ENCODE measurements at places on chromosomes 3 and 15.

DNA sequence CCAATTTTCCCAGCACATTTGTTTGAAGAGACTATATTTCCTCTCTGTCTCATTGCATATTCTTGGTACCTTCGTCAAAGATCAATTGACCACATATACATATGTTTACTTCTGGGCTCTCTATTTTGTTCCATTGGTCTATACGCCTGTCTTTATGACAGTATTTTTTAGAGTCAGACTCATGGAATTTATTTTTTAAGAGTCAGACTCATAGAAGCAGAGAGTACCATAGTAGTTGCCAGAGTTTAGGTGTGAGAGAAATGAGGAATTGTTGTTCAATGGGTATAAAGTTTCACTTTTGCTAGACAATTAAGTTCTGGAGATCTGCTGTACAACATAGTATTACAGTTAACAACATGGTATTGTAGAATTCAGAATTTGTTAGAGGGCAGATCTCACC lies 27.1 kb downstream of the PLA2G4F start:
- DNase-seq: no peak

DNA sequence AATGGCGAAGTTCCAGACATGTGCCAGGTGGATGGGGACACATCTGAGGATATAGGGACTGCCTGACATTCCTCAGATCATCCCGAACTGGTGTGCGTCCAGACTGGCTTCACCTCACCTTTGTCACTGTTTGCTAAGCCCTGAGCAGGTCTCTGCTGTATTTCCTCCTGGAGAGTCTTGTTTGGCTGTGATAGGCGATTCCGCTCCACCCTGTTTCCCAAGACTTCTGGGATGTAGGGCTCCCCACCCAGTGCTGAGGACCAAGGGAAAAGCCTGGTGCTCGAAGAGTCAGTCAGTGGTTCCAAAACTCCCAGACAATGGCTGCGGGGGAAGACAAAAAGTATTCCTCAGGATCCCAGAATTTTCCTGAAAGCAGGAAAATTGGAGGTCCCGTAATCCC lies 11.1 kb upstream of the FURIN start:
- DNase-seq: no peak

GRCh38 chr15:29613951-29614382 lies 208.3 kb downstream of the TJP1 start:
- no peak for DNase-seq

DNA sequence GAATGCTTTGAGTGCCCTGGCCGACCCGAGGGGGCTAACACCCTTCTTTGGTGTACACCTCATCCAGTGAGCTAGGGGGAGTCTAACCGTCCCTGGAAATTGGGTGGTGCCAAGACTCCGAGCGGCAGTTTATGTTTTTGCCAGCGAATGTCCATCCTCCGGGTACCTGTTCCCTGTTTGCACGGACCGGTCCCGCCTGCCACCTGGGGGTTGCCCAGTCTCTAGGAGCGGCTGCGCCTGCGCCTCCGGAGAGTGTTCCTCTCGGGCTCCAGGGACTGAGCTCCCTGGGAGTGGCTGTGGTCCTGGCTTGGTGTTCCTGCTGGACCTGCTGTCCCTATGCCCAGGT lies 913 bp upstream of the WNT7A start:
- DNase-seq: no peak

GRCh38 chr3:46695177-46695961 lies 1.9 kb upstream of the ALS2CL start:
- no peak for DNase-seq

DNA sequence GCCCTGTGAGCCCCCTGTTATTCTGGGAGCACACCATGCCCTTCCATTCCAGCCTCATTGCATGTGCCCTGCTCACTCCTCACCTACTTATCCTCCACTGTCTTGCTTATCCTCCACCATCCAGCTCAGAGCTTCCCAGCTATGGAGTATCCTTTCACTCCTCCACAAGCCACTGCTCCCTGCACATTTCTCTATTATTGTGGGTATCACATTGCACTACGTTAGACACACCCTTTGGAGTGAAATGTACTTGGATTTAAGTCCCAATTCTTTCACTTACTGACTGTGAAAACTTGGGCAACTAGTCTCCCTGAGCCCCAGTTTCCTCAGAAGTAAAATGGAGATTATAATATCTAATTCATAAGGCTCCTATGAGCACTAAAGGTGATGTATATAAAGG lies 4.3 kb downstream of the MASP1 start:
- DNase-seq: no peak

DNA sequence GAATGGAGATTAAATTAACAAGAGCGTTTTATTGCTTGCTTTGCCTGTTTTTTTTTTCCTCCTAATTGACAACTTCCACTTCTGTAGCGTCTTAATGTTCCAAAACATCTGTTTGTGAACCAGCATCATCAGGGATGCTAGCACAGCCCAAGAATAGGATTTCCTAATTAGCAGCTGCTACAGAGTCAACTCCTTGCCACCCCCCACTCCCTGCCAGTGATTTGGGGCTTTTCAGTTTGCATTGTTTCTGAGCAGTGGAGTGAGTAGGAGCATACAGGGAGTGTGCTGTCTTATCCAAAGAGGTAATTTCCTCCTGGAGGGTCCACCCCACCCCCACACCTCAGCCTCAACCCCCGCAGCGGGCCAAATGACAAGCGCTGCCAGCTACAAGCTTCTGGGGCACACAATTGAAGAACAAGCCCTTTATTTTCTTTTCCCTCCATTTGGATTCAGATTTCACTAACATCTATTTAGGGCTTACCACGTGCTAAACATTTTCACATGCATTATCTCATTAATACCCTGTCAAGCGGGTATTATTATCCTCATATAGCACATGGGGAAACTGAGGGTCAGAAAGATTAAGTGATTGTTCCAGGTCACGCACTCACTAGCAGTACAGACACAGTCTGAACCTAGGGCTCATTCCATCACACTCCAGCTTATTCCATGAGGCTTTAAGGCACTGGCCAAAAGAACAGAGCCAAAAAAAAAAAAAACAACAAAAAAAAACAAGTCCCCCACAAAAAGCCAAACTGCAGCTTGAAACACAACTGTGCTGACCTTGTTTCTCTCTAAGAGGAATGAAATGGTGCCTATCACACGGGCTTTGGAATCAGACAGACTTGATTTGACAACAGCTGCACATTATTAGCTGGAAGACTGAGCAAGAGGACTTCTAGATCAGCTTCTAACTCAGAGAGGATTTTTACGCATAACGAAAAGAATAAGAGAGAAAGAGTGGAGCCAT lies 16.4 kb downstream of the HEG1 start:
- DNase-seq: no peak

GRCh38 chr15:38227941-38228340 lies 24.7 kb upstream of the SPRED1 start:
- no peak for DNase-seq

DNA sequence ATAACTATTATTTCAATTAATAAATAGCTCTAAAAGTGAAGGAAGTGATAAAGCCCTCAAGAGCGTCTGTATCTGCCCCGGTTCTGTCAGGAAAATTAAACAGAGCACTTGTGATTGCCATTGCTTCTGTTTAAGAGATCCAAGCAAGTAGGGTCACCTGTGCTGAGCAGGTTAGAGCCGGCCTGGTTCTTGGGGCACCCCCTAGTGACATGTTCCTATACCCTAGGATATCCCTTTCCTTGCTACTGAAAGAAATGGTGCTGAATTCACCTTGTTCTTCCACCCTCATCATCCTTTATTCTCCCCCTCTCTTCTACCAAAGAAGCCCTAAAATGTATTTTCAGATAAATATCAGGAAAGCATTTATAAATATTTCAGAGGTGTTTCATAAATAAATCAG lies 323.5 kb downstream of the RORA start:
- DNase-seq: no peak

- DNase-seq: no peak
These were observed 44.0 kb downstream of the ADAMTS17 start for GRCh38 chr15:100297812-100298211.

- DNase-seq: no peak
These were observed 286.0 kb upstream of the SUCLG2 start for GRCh38 chr3:67940210-67940952.

DNA sequence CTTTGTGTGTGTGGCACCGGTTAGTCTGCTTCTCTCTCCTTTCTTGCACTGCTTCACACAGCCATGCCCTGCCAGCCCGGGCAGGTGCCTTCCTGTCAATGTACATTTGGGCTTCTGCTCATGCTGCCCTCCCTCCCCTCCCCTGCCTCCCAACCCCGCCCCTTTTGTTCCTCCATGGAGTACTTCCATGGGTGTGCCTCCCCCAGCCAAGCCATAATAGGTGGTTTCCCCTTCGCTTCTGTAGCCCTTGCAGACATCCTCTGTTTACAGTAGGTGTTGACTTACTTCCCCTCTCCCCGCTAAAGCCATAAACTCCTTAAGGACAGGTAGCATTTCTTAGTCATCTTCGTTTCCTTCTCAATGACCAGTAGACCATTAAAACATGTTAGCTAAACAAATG lies 31.8 kb upstream of the CRTC3 start:
- DNase-seq: no peak

DNA sequence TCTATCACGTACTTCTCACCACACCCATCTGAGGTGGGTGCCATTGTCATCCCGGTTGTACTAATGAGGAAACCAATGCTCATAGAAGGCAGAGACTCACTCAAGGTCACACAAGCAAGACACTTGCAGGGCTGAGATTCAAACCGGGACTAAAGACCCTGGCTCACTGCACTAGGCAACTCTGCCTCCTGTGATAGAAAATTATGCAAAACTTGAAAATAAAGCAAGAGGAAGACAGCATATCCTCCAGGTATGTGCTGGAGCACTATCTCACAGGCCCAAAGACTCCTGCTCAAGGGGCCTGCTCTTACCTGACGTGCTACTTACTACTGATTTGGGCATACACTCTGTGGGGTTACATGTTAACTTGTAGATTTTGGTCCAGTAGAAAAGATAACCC lies 25.6 kb downstream of the ANXA2 start:
- no peak for DNase-seq

DNA sequence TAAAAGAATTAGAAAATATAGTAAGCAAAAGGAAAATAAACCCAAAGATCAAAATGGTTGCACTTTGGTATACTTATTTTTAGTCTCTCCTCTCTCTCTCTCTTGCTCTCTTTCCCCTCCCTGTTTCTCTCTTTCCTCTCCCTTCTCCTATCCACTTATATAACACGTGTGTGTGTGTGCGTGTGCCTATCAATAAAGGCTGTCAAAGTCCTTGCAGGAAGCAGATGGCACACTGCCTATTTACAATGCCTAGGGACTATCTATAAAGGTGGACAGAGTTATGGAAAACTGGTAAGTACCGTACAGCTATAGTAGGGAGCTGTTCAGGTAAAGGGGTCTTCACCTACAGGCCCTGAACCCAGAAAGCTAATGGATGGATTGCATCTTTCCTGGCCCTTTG lies 161.6 kb downstream of the SQOR start:
- no peak for DNase-seq

- DNase-seq: no peak
These were observed 97.2 kb downstream of the CHST2 start for GRCh38 chr3:143216709-143217182.

GRCh38 chr15:94602754-94603470 lies 371.6 kb downstream of the MCTP2 start:
- no peak for DNase-seq

GRCh38 chr3:63474828-63475518 lies 177.5 kb upstream of the SNTN start:
- DNase-seq: no peak

DNA sequence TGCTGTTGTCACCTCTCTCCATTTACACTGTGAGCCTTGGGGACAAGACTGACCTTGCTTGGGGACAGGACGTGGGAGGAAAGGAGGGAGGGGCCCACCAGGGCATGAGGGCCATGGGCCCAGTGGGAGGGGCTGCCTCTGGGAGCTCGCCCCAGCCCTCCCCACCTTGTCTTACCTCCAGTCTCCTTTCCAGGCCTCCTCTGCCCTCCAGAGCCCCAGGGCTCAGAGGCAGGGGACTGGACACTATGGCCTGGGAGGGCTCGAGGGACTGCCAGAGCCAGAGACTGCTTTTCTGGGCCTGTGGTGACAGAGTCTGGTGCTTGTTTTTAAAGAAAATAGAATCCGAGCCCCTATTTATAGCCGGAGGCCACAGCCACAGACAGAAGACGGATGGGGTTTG lies 10.2 kb downstream of the CSPG4 start:
- DNase-seq: no peak

DNA sequence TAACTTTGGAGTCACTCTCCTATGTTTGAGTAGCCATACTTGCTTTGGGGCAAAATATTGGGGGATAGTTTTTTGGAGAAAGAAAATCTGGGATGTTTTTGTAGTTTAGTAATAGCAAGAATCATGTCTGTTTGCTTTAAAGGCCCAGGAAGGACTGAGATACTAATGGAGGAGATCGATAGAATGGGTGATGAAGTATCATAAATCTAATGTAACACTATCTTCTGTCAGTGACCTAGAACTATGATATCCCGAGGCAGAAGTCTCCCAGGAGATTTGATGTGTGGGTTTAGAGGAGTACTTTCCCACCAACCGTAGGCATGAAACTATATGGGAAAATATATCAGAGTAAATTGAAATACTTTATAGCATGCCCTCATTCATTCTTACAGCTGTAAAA lies 21.0 kb upstream of the NFKBIZ start:
- DNase-seq: no peak
